ENCODE measurements at places on chromosomes 3 and 15.

- peak; percentile 98 for DNase-seq
Measured at GRCh38 chr3:48465531-48466378, 19.2 kb downstream of the ATRIP start.

- DNase-seq: no peak
Measured at GRCh38 chr3:188396251-188396650, 242.3 kb downstream of the LPP start.

DNA sequence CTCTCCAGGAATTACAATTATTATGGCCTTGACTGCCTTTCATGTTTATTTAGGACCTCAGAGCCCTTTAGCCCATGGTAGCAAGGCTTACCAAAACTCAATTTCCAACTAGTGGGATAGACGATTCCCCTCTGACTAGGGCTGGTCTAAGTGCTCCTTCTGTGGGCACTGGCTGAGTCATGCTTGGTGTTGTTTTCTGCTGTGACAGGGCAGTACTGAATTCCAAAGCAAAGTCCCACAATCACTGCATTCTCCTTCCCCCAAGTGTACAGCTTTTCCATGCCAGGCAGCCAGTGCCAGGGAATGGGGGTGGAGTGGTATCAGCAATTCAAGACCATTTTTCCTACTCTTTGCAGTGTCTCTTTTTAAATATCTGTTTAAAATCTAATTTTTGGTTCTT, 509.0 kb upstream of the NECTIN3 start:
- DNase-seq: no peak

- DNase-seq: no peak
Measured at GRCh38 chr3:14200276-14200675, 21.7 kb downstream of the LSM3 start.

- no peak for DNase-seq
Measured at GRCh38 chr3:161657786-161658185, 161.2 kb downstream of the OTOL1 start.

DNA sequence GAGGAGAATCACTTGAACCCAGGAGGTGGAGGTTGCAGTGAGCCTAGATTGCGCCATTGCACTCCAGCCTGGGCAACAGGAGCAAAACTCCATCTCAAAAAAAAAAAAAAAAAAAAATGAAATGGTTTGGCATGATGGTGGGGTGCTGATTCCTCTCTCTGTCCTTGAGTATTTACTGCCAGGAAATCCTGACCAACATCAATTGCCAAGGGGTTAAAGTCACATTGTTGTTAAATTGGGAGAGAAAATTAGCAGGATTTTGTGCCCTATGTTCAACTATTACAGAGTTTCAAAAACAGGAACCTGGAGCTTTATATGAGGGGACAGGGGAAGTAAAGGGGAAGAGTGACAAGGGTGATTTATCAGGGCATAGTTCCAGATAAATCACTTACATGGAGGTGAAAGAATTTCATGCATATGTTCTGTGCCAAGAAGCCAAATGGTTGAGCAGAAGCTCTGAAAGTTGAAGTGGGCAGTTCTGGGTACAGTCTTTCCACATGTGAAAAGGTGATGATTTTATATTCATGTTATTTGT, 70.5 kb upstream of the TSEN2 start:
- DNase-seq: no peak

- no peak for DNase-seq
Measured at GRCh38 chr15:62873203-62873602, 169.3 kb upstream of the TPM1 start.

DNA sequence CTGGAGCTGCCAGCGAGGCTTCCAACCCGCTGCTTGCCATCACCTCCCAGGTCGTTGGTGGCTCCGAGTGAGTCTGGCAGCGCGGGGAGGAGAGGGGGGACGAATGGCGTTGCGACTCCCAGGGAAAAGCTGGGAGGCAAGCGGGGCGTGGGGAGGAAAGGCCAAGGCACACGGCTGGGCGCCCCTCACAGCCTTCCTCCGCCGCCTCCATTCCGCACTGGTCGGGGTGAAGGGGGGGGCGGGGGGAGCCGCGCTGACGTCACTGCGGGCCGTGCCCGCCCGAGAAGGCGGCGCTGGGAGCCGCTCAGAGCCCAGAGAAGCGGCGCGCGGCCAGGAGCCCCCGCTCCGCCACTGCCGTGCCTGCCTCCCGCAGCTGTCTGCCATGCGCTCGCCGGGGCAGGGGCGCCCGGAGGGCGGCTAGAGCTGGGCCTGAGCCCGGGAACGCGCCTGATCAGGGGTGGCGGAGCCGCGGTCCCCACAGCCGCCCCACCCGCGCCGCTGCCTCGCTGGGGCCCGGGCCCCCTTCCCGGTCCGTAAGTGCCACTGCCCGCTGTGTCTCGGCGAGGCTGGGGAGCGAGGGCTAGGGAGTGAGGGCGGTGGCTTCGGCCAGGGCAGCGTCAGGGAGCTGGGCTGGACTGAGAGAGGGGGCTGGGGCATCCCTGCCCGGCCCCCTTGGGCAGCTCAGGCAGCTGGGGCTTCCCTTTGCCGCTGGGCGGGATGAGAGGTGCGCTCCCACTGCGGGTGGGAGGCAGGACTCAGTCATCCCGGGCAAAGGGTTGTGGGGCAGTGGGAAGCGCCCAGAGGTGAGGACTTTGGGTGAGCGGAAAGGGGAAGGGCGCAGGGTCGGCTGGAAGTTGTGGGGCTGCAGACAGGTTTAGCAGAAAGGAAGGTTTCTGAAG, 27.8 kb upstream of the POLG start:
- DNase-seq: peak; percentile 75

DNA sequence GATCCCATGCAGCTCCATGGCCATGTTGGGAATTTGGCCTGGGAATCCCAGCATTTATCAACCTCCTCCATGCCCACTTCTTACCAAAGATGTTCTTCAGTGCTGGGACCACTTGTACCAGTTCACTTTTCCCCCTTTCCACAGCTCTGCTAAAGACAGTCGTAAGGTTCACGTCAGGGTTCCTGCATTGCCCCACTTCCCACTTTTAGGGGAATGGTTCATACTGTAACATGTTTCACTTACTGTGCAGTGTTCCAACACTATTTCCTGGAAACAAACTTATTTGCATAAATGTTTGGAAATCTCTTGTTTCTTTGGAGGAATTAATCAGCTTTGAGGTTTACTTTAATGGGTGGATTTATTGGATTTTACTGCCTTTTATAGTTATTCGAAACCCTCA, 17.0 kb downstream of the APH1B start:
- no peak for DNase-seq

- no peak for DNase-seq
Measured at GRCh38 chr3:178562947-178563232, 26.7 kb downstream of the KCNMB2 start.

GRCh38 chr3:197419696-197420095, 121.3 kb upstream of the DLG1 start:
- DNase-seq: no peak

DNA sequence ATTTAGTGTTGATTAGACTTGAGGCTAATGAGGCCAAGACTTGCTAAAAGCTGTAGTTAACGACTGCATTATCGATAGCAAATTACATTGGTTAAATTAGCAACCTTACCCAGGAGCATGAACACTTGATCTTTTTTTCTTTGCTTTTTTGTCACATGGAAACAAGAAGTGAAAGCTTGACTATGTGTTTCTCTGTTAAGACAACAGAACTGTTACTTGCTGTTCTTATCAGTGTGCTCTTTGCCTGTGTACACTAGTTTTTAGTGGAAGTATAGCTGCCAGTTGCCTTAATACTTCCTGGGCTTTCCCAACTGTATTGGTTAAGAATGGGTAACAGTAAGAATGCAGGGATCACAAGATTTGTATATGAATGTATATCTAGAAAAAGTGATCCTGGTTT, 625.5 kb downstream of the NAALADL2 start:
- no peak for DNase-seq

GRCh38 chr15:68672781-68673205, 94.0 kb downstream of the CORO2B start:
- peak; percentile 72 for DNase-seq

GRCh38 chr3:1609416-1609815, 489.2 kb upstream of the CNTN4 start:
- DNase-seq: no peak

GRCh38 chr3:16286161-16286560, 21.1 kb downstream of the OXNAD1 start:
- DNase-seq: no peak

DNA sequence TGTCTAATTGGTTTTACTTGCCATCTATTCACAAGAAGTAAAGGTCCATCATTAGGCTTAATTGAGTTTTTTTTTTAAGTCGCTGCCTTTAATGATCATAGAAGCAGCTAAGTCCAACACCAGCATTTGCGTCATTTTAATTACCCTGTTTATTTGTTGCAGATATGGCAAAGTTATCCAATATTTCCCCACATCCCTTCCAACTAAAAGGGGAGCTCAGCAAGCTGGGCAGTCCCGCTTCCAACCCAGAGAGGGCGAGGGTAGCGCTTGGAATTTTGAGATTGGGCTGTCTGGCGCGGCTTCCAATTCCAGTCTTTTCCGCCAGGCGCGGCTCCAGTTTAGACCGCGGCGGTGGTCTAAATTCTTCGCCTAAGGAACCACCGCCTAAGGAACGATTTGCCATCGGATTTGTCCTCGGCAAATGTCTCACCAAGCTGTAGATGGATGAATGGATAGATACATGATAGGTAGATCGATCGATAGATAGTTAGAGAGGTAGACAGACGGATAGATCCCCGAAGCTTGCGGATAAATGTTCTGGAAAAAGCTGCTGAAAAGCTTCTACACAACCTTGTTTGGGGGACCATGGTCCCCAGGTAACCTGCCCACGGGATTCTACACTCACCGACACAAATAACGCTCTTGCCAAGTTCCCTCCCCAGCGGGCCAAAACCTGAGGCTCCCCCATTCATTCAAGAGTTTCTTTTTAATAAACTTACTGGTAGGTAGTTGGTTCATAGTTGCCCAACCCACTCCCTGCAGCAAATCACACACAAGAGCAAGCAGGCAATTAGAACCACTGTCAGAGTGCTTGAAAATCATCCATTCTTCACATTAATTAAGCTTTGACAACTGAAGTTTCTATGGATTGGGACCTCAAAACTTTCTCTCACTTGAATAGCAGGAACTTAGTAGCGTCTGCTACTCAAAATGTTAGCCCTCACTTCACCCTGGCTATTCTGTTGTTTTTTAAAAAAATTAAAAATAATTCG, 49.1 kb downstream of the ZIC4 start:
- DNase-seq: no peak

DNA sequence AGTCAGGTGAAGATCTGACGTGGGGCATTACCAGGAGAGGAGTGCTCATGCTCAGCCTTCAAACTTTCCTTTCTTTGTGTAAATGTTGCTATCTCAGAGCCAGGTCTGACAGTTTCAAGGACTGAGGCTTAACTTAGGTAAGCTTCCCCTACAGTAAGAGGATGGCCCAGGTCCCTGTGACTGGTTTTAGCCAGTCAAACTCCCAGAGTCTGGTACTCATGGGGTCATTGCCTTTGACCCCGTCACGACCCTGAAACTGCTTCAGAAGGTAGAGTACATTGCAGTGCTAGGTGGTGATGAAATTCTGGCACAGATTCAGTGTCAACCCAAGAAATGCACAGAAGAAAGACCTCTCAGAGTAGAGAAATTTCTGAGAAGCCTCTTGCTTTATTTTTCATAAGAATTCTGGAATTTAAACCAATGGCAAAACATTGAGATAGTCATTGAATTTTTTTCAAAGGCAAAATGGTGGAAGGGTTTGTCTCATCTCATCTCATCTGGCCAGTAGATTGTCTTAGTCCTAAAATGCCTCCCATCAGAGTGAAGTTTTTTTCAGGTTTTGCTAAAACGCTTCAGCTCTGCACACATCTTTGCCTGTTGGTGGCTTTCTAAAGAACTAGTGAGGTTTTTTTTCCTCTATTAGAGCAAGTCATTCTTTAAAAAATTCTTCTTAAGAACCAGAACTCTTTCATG, 23.1 kb downstream of the ZBTB38 start:
- DNase-seq: no peak

- DNase-seq: no peak
Measured at GRCh38 chr15:97941572-97941971, 18.9 kb upstream of the ARRDC4 start.

DNA sequence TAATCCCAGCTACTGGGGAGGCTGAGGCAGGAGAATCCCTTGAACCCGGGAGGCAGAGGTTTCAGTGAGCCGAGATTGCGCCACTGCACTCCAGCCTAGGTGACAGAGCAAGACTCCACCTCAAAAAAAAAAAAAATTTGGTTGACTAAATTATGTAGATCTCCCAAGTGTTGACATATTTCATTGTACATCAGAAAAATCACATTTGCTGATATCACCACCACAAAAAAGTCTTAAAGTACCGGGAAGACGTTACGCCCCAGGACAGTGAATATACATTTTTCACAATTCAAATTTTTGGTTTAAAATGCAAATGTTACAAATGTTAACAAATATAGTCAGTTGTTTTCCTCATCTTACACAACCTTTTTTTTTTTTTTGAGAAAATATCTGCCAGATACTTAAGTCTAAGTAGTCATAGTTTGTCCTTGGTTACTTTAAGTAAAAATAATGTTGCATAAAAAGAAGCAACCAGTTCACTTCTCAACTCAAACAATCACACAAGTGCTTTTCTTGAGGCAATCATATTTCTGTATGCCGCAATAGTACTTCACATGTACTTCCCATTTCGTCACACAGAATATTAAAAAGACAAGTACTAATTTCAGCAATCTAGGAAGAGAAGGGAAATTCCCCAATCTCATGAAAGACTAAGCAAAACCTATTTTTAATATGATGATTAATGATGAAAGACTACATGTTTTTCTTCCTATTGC, 41.0 kb upstream of the TCF12 start:
- DNase-seq: no peak

- no peak for DNase-seq
Measured at GRCh38 chr15:81809543-81809942, 236.3 kb downstream of the MEX3B start.

DNA sequence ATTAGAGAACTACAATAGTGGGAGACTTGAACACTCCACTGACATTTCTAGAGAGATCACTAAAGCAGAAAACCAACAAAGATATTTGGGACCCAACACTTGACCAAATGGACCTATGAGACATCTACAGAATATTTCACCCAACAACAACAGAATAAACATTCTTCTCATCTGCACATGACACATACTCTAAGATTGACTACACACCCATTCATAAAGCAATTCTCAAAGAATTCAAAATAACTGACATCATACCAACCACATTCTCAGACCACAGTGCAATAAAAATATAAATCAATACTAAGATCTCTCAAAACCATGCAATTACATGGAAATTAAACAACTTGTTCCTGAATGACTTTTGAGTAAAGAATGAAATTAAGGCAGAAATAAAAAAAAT, 473.7 kb downstream of the LPP start:
- DNase-seq: no peak

DNA sequence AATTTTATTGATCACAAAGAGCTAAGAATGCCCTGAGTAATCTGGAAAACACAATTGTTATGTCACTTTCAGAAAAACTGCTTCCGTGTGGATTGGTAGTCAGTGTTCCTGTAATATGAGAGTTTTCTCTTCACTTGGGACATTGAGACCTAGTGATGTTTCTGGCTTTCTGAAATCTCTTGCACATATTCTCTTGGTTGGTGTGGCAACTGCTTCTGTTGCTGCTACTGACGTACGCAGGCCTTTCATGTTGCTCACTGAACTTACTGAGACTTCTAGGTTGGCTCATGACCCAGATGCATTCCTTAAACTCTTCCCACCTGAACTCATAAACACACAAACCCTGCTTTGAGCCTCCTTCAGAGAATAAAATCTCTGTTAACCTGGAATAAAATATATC, 175.0 kb upstream of the PFN2 start:
- no peak for DNase-seq

- DNase-seq: no peak
Measured at GRCh38 chr3:113829576-113830354, 8.8 kb upstream of the GRAMD1C start.

- DNase-seq: no peak
Measured at GRCh38 chr3:130255442-130255841, 90.0 kb upstream of the COL6A5 start.

Measured in H7 (cell line).